HS-27A (cell line): ENCODE measurements at places on chromosomes 12 and 14.

DNA sequence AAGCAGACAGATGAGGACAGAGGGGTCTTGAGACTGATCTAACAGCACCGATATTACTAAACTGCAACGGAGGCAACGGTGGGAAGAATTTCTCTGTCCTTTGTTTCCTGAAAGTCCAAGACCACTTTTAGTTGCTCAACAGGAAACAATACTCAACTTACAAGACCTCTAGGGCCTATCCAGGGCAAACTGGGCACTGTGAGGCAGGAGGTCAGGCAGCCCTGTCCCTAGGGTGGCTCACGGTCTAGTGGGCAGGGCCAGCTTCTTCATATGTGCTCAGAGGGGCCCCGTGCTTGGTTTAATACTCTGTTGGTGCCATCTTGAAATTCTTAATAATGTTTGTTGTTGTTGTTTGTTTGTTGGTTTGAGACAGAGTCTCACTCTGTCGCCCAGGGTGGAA is 14.2 kb downstream of the SSH1 start:
- DNase-seq: no peak

- DNase-seq: no peak
Observed at GRCh38 chr14:61498303-61498702, 176.9 kb downstream of the PRKCH start.

- DNase-seq: no peak
Observed at GRCh38 chr12:124963211-124963610, 25.7 kb downstream of the DHX37 start.

GRCh38 chr14:61171727-61172126 is 109.4 kb downstream of the TMEM30B start:
- DNase-seq: no peak

GRCh38 chr12:105706321-105706972 is 376.0 kb downstream of the C12orf75 start:
- DNase-seq: peak; percentile 79

GRCh38 chr14:46034305-46034704 is 617.3 kb downstream of the RPL10L start:
- no peak for DNase-seq
